ENCODE measurements at places on chromosomes 3 and 15. TPM values are rescaled to one million over a fixed set of nuclear protein-coding genes. Genes with fewer than 3 reads are reported as not detected.

The ROPN1B gene
- not detected for total RNA-seq

The NRG4 gene
- total RNA-seq: 0.15 TPM

- DNase-seq: peak; percentile 88
These were observed 167.2 kb downstream of the MAGI1 start for GRCh38 chr3:65871305-65872141.

- DNase-seq: no peak
These were observed 353.2 kb downstream of the AGBL1 start for GRCh38 chr15:86432861-86433260.

- peak; percentile 77 for DNase-seq
These were observed 267.3 kb downstream of the LPP start for GRCh38 chr3:188421151-188421821.

GRCh38 chr3:163671201-163671600 lies 1407.1 kb downstream of the SI start:
- no peak for DNase-seq

DNA sequence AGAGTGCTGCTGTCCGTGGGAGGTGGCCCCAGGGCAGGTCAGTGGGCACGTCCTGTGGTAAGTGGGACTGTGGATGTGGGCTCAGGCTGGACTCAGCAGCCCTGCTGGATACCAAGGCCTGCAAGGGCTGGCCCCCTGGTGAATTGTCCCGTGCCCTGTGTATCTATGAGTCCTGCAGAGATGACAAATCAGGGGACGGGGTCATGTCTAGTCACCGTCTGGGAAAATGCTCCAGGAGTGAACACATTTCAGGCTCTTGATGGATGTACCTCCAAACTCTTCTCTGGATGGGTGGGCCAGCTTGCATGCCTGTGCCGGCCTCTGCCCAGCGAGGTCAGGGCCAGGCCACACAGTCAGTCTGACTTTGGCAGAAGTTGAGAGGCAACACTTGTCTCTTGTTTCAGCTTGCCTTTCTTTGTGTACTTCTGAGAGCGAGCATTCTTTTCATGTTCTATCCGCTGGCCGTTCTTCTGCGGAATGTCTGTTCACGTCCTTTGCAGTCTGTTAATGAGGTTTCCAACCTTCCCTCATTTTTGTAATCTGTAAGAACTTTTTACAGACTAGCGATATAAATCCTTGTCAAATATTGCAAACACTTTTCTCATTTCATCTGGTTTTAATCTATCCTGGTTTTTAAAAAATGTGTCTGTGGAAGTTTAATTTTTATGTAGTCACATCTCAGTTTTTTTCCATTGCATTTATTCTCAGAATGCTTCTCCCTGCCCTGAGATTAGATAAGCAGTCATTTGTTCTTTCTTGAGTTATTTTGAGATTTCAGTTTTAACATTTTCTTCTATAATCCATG lies 11.4 kb upstream of the STAB1 start:
- no peak for DNase-seq

DNA sequence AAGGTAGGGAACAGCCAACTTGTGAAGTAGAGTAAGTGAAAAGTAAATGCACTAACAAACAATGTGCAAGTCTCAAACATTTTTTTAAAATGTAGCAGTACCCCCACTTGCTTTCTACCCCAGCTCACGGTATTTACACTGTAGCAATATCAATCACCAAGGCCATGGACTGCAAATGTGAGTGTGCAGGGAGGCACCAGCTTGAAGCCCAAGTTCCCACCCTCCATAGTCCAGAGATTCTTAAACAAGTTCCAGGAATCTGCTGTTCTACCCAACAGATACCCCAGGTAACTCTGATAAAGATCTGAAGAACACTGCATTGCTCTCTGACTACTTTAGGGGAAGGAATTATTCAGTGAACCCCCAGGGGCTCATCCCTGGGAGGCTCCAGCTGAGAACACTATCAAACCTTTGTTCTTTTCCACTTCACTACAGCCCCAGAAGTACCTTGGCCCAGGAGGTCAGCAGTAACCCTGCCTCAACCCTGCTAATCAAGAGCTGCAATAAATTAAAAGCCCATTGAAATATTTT lies 86.1 kb downstream of the FOXP1 start:
- no peak for DNase-seq

DNA sequence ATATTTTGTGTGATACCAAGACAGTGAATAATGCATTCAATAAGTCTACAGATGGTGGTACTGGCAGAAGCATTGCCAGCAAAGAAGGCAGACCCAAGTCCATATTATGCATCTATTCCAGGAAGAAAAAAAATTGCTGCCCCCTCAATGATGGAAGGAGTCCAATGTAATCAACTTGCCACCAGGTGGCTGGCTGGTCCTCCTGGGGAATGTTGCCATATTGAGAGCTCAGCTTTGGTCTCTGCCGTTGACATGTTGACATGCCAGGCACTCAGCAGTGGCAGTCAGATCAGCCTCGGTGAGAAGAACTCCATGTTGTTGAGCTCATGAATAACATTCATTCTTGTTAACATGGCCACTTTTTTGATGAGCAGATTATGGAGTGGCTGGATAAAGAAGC lies 298.5 kb downstream of the IGSF11 start:
- DNase-seq: no peak

- DNase-seq: no peak
These were observed 29.1 kb downstream of the FLNB start for GRCh38 chr3:58037141-58037910.

GRCh38 chr3:123782488-123782887 lies 101.6 kb downstream of the MYLK start:
- DNase-seq: no peak

- no peak for DNase-seq
These were observed 29.6 kb downstream of the TPM1 start for GRCh38 chr15:63072023-63072650.

GRCh38 chr15:51450001-51450400 lies 108.5 kb downstream of the GLDN start:
- DNase-seq: peak; percentile 86
